Myocyte (in vitro differentiated cells): ENCODE measurements at places on chromosomes 5 and 9. TPM values are rescaled to one million over a fixed set of nuclear protein-coding genes. Genes with fewer than 3 reads are reported as not detected.

Gene PCDHGB5
- total RNA-seq = 0.47 and 1.4 TPM in 2 replicates

- no peak for DNase-seq
These were observed 155.5 kb downstream of the TENT4A start for GRCh38 chr5:6868575-6869215.

- DNase-seq = peak; percentile 45
These were observed 37.6 kb downstream of the C9orf57 start for GRCh38 chr9:72022841-72023240.

GRCh38 chr5:172979778-172980177, 3.8 kb upstream of the ATP6V0E1 start:
- DNase-seq = no peak

GRCh38 chr5:60483050-60483449, 216.9 kb downstream of the DEPDC1B start:
- peak; percentile 10 for DNase-seq

DNA sequence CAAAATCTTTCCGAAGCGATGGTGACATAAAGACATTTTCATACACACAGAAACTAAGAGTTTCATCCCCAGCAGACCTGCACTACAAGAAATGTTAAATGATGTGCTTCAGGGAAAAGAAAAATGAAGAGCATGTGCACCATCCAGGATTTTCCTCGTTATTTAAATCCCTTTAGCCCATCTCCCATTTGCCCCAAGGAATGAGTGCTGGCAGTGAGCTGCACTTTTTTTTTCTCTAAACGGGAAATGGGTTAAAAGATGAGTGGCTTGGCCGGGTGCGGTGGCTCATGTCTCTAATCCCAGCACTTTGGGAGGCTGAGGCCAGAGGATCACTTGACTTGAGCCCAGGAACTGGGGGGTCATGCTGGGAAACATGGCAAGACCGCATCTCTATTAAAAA, 6.8 kb upstream of the LRRC14B start:
- DNase-seq = no peak

- DNase-seq = peak; percentile 86
These were observed 57.9 kb downstream of the PBX3 start for GRCh38 chr9:125805057-125805456.

DNA sequence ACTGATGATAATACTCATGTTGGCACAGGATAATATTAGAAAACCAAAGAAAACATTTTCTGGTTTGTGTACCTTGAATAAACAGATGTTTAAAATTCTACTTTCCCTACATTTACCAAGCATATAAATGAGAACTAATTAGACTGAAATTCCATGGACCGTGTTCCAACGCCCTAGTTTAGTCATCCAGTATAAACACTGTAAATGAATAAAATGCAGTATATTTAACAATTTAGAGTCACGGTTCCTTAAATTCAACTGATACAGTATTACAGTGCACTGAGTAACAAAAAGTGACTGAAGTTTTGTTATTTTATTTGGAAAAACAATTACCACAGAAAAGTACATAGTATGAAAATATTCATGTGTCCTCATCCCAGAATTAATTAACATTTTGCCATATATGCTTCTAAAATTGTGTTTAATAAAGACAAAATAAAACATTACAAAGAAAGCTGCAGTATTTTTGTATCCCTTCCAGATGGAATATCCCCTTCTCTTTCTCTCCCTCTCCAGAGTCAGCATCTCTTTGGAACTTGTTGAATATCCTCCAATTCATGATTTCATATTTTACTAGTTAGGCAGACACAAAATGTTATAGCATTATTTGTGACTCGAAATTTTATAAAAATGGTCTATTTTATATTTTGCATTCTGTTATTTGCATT, 112.5 kb downstream of the HMHB1 start:
- no peak for DNase-seq

- DNase-seq = no peak
These were observed 33.5 kb downstream of the CSNK1G3 start for GRCh38 chr5:123545506-123545905.

DNA sequence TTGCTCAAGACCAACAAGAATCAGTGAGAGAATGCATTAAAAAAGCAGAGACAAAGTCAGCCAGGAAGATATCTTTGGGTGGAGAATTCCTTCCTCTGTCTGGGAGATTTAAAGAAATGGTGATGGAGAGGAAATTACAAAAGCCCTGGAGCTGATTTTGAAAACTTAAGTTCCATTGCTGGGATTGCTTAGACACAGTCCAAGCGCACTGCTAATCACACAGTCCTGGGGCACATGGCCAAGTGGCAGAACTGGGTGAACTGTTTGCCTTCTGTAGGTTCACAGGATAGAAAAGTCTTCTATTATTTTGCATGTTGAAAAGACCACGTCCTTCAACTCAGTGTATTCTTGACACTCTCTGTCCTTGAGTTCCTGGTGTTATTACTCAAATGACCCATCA, 284.9 kb upstream of the FBXL7 start:
- DNase-seq = no peak

Gene IL33
- total RNA-seq = 0.10 TPM in 1 of 2 replicates, not detected in the other

- no peak for DNase-seq
These were observed 69.7 kb downstream of the WNK2 start for GRCh38 chr9:93253633-93254032.

Gene PSAT1
- total RNA-seq = 47.0 and 48.0 TPM in 2 replicates

DNA sequence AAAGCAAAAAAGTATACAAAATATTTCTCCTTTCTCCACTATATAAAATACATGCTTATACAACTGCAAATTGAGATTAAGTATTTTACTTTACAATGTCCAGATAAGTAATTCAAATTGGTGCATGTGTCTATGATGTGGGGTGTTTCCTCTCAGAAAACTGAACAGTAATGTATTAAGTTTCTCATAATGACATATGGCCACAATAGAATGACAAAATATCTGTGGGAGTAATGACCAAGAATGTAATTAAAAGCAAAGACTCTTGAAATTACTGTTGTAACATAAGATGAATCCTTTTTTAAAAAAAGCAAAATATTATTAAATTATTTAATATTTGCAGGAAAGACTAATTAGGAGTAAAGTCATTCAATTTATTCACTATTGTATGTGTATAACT, 155.1 kb downstream of the RFX3 start:
- DNase-seq = no peak

DNA sequence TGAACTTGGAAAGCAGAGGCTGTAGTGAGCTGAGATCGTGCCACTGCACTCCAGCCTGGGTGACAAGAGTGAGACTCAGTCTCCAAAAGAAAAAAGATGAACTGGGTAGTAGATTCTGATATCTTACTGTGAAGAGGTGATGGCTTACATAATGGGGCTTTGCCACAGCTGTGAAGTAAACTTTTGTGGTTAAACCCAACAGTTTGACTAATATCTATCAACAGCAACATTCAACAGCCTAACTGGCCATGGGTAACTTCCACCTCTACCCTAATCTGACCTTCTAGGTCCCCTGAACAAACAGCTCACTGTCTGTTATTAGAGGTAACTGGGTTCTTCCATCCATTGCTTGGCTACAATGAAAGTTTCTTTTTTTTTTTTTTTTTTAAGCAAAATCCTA, 52.1 kb downstream of the TLE1 start:
- DNase-seq = no peak

Gene GCNT1
- 0.70 and 2.2 TPM in 2 replicates for total RNA-seq

Gene PCDHB3
- total RNA-seq = 4.2 and 4.7 TPM in 2 replicates

DNA sequence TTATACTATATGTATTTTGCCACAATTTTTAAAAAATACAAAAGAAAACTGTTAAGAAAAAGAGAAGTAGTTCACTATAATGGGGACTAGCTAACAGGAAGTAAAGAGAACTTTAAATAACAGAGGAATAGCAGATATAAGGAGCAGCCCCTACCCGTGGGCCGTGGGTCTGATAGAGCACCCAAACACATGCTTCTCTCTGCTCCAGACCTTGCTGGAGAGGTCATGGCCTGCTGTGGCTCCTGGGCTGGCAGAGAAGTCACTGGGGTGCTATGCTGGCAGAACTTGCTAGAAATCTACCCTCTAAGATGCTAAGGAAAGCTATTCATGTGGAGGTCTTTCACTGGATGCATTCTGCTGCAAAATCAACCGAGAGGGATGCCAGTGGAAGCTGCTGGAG, 10.0 kb upstream of the TNFAIP8 start:
- DNase-seq = no peak

DNA sequence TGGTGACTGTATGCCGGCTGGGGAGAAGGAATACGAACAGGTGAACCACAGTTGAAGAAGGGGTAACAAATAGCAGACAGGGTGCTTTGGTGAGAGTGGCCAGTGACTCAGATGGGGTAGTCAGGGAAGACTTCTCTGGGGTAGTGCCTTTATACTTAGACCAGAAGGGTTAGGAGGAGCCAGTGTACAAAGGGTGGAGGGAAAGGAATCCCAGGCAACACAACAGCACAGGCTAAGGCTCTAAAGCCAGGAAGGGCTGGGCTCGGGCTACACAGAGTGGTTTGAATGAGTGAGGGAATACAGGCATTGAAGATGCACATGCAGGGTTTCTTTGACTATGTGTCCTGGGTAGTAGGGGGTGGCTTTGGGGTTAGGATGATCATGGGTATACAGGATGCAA, 70.6 kb upstream of the CXCL14 start:
- DNase-seq = no peak

DNA sequence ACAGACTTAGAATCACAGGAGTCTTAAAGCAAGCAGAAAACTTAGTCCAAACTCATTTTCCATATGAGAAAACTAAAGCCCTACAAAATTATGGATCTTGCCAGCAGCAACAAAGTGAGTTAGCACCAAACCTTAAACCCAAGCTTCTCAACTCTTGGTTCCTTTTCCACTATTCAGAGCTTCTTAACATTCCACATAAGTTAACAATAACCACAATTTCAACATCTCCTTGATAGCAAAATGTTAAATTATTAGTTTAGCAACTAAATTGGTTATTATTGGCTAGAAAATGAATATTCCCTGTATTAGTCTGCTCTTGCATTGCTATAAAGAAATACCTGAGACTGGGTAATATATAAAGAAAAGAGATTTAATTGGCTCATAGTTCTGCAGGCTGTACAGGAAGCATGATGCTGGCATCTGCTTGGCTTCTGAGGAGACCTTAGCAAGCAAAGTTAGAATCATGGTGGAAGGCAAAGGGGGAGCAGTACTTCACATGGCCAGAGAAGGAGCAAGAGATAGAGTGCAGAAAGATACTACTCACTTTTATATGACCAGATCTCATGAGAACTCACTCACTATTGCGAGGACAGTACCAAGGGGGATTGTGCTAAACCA, 26.2 kb upstream of the ARSB start:
- no peak for DNase-seq

GRCh38 chr9:89923961-89924504, 319.2 kb downstream of the GADD45G start:
- no peak for DNase-seq

Gene FBXO10
- 77.5 and 106 TPM in 2 replicates for total RNA-seq

- no peak for DNase-seq
These were observed 376.4 kb downstream of the CHSY3 start for GRCh38 chr5:130280528-130281217.

- DNase-seq = no peak
These were observed 44.1 kb downstream of the GAS1 start for GRCh38 chr9:86902991-86903733.

DNA sequence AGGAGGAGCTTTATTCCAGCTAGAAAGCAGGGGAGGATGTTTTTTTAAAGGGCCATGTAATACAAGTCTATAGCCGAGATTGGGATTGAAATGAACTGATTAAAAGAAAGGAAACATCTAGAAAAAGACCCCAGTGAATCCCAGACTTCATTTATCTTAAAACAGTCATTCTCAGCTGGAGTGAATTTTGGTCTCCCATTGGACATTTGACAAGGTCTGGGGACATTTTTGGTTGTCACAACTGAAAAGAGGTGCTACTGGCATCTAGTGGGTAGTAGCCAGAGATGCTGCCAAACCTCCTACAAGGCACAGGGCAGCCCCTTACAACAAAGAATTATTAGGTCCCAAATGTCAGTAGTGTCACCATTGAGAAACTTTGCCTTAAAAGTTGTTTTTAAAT, 16.3 kb upstream of the SPINK4 start:
- peak; percentile 32 for DNase-seq

DNA sequence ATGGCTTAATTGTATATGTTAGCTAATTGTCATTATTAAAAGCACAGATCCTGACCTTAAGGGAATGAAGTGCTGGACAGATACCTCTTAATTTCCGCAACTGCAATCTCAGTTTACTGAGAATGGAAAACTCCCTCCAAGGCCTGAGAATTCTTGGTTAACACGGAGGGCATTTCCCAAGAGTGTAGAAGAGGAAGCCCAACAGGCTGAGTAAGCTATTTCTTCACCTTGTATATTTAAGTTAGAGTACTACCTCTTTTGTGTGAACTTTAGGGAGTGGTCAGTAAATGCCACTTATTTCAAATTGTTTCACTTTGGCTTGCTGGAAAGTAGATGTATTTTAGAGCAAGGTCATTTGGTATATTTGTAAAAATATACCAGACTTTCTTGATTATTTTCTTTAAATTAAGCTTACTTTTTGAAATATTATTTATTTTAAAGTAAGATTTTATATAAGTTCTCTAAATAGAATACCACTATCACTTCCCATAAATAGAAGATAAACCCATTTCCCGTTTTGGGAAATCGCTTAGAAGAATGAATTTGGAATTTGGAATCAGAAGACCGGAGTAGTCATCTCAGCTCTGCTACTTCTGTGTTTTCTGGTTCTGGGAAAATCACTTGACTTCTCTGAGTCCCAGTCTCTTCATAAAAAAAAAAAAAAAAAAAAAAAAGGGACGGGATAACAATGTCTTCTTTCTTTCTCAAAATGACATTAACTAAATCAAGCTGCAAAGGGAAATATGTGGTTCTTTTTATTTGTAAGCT, 26.0 kb upstream of the C9orf72 start:
- no peak for DNase-seq

Gene PCDHGB6
- total RNA-seq = 0.78 and 0.96 TPM in 2 replicates

DNA sequence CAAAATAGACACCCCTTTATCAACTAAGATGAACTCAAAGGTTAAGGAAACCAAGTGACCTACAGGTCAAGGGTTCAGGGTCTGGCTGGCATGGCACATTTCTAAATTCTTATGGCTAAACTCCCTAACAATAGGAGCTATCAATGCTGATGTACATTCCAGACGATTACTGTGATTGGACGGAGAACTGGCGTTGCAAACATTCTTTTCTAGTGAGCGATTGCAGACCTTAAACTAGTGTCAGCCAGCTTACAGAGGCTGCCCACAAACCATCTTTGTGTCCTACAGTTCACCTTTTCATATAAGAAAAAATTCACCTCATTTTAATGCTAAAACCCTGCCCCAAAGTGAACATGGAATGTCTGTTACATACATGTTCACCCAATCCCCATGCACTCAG, 382.9 kb downstream of the MAT2B start:
- DNase-seq = no peak

Gene FAM78A
- 6.1 and 7.0 TPM in 2 replicates for total RNA-seq

Gene FBN2
- 3.9 and 4.2 TPM in 2 replicates for total RNA-seq
